ENCODE measurements at places on chromosomes 4 and X.

DNA sequence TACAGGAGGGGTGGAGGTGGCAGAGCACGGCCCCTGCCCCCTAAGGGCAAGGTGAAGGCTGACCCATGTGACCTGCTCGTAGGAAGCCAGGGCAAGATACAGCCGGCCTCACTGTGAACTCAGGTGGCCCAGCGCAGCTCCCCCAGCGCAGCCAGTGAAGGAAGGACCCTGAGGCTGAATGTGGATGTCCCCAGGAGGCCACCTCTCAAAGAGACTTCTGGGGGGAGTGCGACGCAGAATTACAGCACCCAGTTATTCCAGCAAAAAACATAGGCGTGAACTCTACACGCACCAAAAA lies 52.6 kb downstream of the ZFYVE28 start:
- no peak for DNase-seq

DNA sequence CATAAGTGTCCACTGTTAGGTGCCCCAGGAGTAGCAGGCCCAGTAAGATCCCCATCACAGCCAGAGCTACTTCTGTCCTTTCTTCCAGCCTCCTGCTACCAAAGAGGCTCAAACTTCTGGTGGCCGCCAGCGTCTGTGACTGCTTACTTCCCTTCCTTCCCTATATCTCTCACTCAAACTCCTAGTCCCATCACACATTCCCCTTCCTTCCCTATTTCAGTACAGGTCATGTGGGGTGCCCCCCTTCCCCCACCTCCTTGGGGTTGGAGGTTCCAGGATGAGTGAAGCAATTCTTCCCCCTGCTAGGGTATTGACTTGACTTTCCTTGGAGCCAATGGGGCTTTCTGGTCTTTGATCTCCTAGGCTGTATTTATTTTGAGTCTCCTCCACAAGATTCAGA lies at the start of gene VSIG4:
Gene VSIG4 (minus strand): TSS at position 137 of the 400 bp plus-strand sequence. CDS start 82 bp downstream, at position 55.
- no peak for DNase-seq

DNA sequence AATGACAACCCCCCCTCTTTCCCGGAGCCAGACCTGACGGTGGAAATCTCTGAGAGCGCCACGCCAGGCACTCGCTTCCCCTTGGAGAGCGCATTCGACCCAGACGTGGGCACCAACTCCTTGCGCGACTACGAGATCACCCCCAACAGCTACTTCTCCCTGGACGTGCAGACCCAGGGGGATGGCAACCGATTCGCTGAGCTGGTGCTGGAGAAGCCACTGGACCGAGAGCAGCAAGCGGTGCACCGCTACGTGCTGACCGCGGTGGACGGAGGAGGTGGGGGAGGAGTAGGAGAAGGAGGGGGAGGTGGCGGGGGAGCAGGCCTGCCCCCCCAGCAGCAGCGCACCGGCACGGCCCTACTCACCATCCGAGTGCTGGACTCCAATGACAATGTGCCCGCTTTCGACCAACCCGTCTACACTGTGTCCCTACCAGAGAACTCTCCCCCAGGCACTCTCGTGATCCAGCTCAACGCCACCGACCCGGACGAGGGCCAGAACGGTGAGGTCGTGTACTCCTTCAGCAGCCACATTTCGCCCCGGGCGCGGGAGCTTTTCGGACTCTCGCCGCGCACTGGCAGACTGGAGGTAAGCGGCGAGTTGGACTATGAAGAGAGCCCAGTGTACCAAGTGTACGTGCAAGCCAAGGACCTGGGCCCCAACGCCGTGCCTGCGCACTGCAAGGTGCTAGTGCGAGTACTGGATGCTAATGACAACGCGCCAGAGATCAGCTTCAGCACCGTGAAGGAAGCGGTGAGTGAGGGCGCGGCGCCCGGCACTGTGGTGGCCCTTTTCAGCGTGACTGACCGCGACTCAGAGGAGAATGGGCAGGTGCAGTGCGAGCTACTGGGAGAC lies 1.6 kb downstream of the PCDH10 start:
- DNase-seq = no peak

- no peak for DNase-seq
Measured at GRCh38 chr4:119151161-119151560, 15.5 kb downstream of the MYOZ2 start.

All from NCI-H146 (cell line).